ENCODE measurements at places on chromosomes 5 and 9.

GRCh38 chr5:98391921-98392625 is 381.4 kb upstream of the RGMB start:
- DNase-seq: no peak

DNA sequence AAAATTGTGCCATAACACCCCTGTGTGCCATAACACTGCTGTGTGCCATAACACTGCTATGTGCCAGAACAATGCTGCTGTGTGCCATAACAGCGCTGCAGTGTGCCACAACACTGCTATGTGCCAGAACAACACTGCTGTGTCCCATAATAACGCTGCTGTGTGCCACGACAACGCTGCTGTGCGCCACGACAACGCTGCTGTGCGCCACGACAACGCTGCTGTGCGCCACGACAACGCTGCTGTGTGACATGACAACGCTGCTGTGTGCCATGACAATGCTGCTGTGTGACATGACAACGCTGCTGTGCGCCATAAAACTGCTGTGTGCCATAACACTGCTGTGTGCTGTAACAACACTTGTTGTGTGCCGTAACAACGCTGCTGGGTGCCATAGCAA is 25.9 kb downstream of the CFAP90 start:
- DNase-seq: no peak

GRCh38 chr5:170183816-170184687 is 48.7 kb upstream of the C5orf58 start:
- no peak for DNase-seq

GRCh38 chr5:32869216-32869615 is 158.1 kb downstream of the NPR3 start:
- no peak for DNase-seq

DNA sequence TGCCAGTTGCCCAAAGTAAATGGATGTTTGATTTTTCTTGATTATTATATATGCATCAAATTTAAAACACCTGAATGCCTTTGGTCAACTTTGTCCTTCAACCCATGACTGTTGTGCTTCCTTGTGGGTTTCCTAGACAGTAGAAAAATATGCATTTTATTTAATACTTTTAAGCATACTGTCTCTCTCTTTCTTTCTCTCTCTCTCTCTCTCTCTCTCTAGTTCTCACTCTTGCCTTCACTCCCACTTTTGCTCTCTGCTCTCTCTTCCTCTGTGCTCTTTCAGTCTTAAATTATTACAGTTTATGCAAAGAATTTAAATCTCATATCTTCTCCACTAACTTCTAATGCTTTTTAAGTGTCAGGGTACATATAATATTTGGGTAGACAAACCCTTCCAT is 173.0 kb downstream of the PARP8 start:
- no peak for DNase-seq

- no peak for DNase-seq
Observed at GRCh38 chr5:150593593-150593992, 46.9 kb upstream of the SYNPO start.

GRCh38 chr9:69093471-69094103 is 58.0 kb downstream of the FXN start:
- no peak for DNase-seq

DNA sequence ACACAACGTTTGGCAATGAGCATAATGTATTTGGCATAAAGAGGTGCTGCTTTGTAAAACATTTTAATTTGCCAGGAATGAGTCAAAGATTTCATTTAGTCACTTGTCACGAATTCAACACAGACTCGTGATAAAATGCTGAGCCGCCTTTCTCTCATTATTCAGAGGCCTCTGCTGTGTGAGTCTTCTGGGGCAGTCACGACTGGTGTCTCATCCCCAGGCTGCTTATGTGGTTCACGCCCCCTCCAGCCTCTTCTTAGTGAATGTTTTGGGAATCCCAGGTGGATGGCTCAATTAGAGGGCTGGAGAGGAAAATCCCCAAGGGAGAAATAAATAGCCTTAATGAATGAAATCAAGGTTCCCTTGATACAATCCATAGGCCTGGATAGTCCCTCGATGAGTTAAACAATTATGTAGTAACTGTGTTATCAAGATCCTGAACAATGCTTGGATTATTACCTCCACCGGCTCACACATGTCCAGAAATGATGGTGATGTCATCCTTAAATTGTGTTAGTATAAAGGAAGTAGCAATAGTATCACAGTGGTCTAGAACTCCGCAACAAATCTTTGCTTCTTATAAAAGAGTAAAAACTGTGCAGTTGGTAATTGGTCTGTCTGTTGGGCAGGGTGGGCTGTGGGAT is 192.1 kb upstream of the ADAMTS16 start:
- no peak for DNase-seq

DNA sequence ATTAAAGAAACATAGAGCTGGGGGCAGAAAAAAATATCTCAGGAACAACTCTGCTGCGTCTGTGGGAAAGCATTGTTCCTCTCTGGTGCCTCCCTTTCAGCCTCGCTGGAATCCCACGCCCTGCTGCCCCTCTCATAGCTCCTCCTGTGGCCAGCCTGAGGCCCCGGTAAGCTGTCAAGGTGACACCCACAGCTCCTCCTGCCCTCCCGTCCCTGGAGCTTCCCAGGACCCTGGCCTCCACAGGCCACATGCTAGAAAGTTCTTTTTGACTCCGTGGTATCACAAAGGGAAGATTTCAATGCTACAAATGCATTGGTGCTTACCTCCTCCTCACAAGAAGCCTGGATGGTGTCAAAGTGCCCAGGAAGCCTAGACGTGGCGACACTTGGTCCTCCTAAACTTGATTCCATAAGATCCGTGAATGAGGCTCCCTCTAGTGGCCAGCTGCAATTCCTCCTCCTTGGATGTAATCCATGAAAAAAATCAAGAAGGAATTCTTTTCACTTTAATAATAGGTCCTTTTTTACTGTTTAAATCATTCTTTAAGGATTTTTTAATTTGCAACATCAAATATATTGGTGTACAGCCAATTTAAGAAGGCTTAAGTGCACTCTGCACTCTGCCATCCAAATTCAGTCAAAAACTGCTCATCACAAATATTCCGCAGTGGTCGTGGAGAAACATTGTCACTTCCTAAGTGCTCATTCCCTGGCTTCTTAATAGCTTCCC is 104.9 kb downstream of the CFAP90 start:
- peak; percentile 18 for DNase-seq

GRCh38 chr9:76530458-76531110 is 71.6 kb downstream of the GCNT1 start:
- no peak for DNase-seq

GRCh38 chr9:120344230-120344629 is 235.7 kb downstream of the CDK5RAP2 start:
- DNase-seq: peak; percentile 59

- no peak for DNase-seq
Observed at GRCh38 chr9:135961811-135962695, 880 bp upstream of the UBAC1 start.

DNA sequence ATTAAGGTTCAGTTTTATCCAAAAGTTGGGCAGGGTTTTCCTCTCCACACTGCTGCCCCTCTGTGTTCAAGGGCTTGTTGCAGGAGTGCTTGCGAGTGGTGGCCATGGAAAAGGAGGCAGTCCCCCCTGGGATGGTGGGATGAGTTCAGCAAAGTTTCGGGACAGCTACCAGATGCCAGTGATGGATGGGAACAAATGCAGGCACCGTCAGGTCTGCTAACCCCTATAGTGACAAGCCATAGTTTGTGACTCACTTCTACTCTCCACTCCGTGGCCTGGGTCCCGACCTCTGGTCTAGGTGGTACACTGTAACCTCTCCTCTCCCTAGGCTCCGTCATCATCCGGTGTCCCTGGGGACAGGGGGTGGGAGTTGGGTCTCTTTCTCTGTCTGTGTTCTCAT is 3.8 kb upstream of the RNF14 start:
- DNase-seq: peak; percentile 31

- no peak for DNase-seq
Observed at GRCh38 chr5:177509381-177509951, at the start of gene DOK3. DOK3 (minus strand) TSS chr5:177509826; CDS start chr5:177509540, 286 bp downstream.

DNA sequence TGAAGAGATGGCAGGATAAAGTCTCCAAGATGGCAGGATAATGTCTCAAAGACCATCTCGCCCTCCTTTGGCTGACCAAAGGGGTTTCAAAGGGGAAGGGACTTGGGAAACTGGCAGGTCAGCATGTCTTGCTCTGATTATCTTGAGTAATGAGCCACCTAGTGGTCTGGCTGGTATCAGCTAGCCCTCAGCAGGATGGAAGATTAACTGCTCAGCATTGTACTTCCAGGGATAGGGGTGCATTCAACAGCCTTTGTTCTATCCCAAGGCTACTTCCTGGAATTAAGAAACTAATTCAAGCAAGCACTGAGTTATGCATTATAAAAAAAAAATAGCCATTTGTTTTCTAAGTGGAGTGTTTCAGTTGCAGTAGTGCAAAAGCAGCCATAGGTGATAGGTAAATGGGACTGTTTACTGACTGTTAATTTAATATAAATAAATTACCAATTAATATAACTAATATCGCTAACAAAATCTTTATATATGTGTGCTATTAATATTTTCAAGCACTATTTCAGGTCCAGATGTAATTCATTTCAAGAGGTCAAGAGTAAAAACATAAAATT is 555.5 kb downstream of the CDH9 start:
- no peak for DNase-seq

- no peak for DNase-seq
Observed at GRCh38 chr9:110799396-110799795, 130.8 kb downstream of the MUSK start.

- no peak for DNase-seq
Observed at GRCh38 chr5:18323891-18324290, 689.6 kb downstream of the TAF11L14 start.

DNA sequence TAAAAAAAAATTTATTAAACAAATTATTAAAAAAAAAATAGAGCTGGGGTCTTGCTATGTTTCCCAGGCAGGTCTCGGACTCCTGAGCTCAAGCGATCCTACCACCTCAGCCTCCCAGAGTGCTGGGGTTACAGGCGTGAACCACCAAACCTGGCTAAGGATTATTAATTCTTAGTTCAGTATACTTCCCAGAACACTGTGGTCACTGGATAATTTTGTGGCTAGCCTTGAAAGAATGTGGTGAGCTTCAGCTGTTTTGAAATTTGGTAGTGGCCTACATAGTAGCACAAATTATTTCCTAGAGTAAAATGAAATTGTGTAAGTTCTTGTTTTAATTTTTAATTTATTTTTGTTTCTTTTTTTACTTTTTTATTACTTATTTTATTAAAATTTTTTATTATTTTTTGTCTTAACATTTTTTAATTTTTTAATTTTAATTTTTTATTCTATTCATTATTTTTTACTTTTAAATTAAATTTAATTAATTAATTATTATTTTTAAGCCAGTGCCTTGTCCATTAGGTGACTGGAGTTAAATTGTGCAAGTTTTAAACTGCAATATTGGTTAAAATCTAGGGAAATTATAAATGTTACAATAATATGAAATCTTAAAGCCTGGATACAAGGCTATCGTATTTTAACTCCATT is 23.0 kb downstream of the ARRDC3 start:
- no peak for DNase-seq

DNA sequence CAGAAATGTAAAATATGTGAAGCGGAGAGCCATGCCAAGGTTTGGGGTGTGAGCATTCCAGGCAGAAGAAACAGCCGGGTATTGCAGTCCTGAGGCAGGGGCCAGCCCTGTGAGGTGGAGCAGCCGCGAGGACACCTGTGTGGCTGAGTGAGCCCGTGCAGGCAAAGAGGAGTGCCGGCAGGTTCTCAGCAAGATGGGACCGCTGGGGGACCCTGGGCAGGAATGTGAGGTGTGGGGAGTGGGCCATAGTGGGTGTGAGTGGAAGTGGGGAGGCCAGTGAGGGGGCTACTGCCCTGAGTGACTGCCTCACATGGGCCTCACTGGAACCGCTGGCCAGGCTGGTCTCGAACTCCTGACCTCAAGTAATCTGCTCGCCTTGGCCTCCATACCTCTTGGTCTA is 8.1 kb upstream of the PRR7 start:
- DNase-seq: no peak

- DNase-seq: no peak
Observed at GRCh38 chr5:127685662-127686061, 17.5 kb upstream of the CCDC192 start.

DNA sequence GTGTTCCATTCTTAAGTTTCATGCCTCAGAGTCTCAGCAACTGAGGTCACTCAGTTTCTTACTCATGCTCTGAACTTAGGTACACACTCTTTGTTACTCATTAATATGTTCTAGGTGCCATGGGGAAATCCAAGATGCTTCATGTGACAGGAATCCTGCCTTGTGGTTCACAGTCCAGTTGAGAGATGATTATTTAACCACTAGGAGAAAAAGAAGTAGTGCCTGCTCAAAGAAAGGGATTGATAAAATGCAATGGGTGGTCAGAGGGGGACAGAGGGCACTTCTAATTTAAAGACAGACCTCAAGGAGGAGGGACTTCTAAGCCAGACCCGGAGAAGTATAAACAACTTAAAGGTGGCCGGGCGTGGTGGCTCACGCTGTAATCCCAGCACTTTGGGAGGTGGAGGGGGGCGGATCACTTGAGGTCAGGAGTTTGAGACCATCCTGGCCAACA is 69.0 kb downstream of the UGCG start:
- peak; percentile 95 for DNase-seq

DNA sequence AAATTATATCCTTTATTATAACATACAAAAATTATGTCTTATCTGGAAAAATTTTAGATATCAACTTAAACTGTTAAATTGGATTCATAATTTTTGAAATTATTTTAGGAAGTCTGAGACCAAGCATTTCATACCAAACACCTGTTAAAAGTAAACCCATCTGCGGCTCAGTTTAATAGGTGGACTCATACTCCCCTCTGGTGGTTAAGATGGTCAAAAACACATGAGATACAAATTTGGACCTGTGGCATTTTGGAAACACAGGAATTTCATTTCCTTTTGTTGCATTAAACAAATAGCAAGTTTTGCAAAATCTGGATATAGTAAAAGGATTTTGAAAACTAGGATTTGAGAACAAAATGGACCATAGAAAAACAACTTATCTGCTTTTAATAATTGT is 53.7 kb downstream of the RGMB start:
- peak; percentile 10 for DNase-seq

DNA sequence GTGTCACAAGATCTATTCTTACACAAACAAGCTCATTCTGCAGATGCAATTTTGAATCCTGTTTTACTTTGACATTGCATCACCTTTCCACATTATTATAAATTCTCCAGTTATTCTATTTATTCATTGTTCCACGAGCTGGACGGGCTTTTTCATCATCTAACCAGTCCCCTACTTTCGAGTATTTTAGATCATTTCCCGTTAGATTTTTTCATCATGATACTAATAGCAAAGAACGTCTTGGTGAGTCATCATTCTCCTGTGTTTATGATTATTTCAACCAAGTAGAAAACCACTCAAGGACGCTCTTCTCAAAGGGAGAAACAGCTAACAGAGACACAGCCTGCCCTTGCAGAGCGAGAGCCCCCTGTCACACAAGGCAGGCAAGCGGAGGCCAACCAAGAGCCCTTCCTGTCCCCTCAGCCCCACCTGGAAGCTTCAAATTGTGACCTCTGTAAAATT is 15.1 kb downstream of the BBLN start:
- DNase-seq: no peak

GRCh38 chr5:1975898-1976765 is 93.4 kb upstream of the IRX4 start:
- DNase-seq: no peak
